ENCODE measurements at places on chromosomes 2 and 18.

GRCh38 chr2:199488772-199489400 is 31.1 kb upstream of the SATB2 start:
- peak; percentile 64 for DNase-seq

DNA sequence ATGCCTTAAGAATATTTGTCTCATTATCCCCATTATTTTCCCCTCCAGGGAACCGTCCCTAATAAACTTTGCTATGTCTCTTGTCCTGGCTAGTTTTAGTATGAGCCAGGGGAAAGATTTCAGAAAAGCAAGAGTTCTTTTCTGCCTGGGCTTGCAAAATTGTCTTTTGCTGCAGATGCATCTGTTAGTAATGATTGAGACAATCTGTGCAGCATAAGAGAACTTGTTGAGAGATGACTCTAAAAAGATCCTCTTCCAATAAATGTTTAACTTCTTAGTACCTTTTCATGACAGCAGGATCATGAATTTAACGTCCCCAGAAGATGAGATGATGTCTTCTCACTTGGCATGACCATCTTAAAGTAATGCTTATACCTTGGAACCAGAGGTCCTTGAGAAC is 172.5 kb upstream of the CREB1 start:
- DNase-seq = no peak

DNA sequence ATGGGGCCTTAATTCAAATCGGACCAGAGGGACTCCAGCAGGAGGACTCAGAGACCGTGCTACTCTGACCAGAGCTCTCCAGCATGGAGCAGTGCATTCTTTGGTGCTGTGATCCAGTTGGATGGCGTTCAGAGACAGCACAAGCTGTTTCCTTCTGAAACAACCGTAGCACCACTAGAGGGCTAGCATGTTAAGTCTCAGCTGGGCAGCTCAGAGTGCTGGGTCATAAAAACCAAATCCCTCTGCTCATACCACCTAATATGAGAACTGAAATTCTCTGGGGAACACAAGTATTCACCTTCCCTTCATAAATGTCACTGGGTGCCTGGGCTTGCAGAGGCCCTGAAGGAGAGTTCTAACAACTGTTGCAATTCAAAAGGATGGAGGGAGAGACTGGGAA is 97.7 kb upstream of the TFCP2L1 start:
- DNase-seq = no peak

DNA sequence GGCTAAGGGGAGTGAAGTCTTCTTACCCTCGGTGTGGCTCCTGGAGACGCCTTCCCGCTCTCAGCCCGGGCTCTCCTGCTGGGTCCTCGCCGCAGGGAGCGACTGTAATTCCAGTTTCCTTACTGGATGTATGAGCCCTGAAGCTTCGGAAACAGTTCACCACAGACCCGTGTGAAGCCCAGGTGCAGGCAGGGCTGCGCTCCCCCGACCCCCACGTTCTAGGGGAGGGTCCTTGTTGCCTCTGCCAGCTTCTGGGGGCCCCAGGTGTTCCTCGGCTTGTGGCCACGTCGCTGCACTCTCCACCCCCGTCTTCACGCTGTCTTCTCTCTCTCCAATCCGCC is 5.1 kb upstream of the ASB1 start:
- DNase-seq = no peak

DNA sequence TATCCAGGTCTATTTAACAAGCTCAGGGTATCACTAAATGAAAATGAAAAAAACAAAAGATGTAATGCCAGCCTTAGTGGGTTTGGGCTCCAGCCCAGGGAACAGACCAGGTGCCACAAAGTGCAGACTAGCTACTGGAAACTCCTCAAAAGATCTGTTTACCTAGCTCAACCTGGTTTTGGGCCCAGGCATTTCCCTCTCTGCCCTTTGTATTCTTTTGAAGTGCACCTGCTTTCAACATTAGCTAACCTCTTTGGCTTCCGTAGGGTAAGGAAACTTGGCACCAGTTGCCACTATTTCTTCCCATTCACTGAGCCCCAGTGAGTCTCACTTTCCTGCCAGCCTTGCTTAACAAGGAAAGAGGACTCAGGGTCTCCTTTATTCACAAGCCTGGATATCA is 123.6 kb upstream of the CDCA7 start:
- DNase-seq = no peak

DNA sequence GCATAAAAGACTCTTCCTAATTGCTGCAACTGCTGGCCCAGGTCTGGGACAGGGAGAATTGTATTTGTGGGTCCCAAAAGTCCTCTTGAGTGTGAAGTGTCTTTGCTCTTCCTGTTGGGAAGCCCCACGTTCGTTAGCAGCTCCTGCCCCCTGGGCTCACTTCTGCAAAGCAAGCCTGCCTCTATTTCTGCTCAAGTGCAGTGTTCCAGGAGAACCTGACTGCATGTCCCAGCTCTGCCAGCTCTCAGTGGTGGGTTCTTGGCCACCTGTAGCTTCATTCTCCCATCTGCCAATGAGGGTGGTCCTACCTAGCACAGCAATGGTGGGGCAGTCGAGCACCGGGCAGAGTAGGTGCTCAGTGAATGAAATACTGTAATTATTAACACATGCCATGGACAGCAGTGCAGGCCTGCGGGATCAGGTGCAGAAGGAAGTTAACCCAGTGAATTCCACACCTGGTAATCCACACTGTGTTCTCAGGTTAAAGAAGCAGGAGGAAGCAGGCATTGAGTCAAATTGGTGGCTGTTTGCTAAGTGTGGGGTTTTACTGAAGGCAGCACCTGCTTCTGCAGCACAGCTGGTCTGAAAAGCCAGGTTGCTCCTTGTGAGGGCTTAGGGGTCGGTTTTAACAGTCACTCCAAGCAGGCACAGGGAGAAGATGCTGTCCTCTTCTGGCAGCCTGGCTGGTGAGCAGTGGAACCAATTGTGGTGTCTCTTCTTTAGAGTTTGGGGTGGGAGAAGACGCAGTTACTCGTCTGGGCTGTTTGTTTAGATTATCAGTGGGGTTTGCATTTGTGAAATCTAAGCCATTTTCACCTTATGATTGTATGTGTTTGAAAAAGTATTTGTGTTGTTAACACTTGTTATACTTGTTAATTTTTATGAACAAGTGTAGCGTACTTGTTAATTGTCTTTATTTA is 54.3 kb downstream of the DGKD start:
- no peak for DNase-seq
